Suprapubic skin (tissue), 4 donors: ENCODE measurements at places on chromosomes 6 and 20.
A peak's percentile ranks its signal among the peaks of the same experiment; 100 is the strongest.

DNA sequence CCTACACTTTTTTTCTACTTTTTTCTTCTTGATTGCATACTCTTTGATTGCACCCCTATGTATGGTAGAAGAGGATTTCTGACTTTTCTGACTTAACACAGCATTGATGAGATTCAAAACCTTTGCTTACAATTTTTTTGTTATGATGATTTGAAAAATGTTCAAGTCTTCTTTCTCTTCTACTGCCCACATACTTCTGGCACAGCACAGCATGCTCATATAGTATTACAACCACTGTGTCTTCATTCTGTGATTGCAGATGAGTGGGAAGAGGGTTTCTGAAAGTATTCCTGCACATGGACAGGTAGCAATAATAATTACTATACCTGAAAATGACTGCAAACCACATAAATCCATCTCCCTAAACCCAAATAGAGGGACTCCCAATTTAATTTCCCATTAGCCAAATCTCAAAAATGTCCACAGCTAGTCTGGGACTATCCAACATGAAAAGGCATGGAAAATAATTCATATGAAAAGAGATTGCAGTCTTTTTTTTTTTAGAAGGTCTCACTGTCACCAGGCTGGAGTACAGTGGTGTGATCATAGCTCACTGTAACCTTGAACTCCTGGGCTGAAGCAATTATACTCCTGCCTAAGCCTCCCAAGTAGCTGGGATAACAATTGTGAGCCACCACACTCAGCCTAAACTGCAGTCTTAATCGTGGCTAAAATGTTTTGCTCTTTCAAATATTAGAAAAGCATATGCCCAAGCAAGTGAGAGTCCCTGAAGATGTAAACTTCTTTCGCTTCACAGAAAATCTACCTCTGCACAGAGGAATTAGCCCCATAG is 15.9 kb upstream of the TENT5A start:
- peaks cover 20% of the 10 kb centered on the region for H3K4me1 ChIP-seq
- H3K36me3 ChIP-seq: no peaks in the 10 kb centered on the region
- H3K4me3 ChIP-seq: no peak overlapping the region
- DNase-seq: no peak
- no peaks in the 10 kb centered on the region for H3K27me3 ChIP-seq

DNA sequence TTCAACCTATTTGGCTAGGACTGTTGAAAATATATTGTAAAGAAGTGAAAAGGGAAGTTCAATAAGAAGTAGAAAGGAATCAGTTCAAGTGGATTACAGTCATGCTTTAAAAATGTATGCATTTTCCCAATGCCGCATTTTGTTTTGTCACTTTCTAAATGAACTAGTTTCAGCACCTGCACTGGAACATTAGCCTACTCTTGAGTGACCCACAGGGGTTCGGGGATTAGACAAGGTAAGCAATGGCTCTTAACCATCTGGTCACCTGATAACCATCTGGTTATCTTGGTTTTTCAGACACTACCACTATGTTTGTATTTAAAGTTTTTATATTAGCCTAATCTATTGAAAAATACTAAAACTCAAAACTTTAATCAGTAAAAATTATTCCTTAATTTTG is 97.6 kb downstream of the CD164 start:
- H3K36me3 ChIP-seq: no peaks in the 10 kb centered on the region
- H3K4me1 ChIP-seq: no peaks in the 10 kb centered on the region
- H3K27me3 ChIP-seq: no peaks in the 10 kb centered on the region
- no peak overlapping the region for H3K4me3 ChIP-seq

DNA sequence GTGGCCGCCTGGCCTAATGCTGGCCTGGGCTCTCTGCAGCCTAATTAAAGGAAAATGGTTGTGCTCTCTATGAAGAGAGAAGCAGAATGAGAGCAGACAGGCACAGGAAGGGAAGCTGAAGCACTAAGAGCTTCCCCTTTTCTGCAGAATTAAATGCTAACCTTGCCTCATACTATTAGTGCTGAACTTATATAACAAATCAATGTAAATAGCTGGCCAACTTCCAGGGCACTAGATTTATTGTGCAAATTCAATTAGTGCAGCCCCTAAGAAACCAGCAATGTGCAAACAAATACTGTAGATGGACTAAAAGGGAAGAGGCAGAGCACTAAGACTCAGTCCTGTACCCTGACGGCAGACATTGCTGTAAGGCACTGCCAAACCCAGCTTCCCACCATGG is 36.1 kb upstream of the INSM1 start:
- no peak for DNase-seq
- H3K4me3 ChIP-seq: no peak overlapping the region
- H3K27ac ChIP-seq: no peak overlapping the region
- no peaks in the 10 kb centered on the region for H3K36me3 ChIP-seq

DNA sequence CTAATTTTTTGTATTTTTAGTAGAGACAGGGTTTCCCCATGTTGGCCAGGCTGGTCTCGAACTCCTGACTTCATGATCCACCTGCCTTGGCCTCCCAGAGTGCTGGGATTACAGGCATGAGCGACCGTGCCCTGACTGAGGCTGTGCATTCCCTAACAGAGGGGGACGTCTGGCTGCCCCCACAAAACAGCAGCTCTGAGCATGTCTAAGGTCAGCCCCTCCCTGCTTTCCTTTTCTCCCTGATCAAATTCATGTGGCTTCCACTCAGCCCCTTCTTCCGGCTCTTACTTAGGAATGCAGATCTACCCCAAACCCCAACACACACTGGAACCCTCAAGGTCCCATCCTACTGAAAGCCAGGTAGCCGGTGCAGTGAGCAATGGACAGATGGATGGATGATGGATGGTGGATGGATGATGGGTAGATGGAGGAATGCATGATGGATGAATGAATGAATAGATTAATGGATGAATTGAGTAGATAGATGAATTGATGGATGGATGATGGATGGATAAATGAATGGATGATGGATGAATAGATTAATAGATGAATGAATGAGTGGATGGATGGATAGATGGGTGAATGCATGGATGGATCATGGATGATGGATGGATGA is 91.5 kb upstream of the BHLHE23 start:
- H3K4me3 ChIP-seq: no peak overlapping the region
- peak; percentile 23 for DNase-seq
- no peak overlapping the region for H3K27ac ChIP-seq
- H3K36me3 ChIP-seq: no peaks in the 10 kb centered on the region
- peaks cover 14% of the 10 kb centered on the region for H3K4me1 ChIP-seq

GRCh38 chr6:144955859-144956258 is 670.7 kb downstream of the UTRN start:
- H3K27me3 ChIP-seq: no peaks in the 10 kb centered on the region
- no peaks in the 10 kb centered on the region for H3K4me1 ChIP-seq
- no peak for DNase-seq

DNA sequence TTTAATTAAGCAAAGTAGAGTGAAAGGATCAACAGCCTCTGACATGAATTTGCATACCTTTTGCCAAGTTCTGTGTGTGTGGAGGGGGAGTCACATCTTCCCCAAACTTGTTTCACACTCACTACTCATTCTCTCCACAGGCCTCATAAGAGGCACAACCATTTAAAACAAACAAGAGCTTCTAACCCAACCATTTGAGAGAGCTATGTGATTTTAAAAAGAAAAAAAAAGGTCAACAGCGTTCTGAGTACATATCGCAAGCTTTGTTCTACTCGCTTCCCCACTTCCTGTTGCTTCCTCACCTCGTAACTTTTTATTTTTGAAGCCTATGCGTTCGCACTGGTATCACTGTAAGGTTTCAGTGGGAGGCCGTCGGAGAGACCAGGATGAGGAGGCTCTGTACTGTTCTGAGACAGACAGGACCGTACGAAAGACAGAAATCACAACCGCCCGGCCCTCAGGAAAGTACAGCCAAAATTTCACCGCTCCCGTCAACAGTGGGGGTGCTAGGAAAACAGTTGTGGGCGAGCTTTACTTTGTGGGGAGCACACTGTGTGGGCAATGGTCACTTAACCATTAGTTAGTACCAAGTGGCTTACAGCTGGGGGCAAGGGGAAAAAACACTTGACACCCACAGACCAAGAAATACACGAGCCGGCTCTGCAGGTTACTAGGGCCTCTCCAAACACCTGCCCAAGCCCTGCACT is 61.3 kb downstream of the TRERF1 start:
- no peak overlapping the region for H3K4me3 ChIP-seq
- no peaks in the 10 kb centered on the region for H3K36me3 ChIP-seq
- peak overlapping the region; percentile 1 for H3K27ac ChIP-seq
- H3K27me3 ChIP-seq: no peaks in the 10 kb centered on the region

DNA sequence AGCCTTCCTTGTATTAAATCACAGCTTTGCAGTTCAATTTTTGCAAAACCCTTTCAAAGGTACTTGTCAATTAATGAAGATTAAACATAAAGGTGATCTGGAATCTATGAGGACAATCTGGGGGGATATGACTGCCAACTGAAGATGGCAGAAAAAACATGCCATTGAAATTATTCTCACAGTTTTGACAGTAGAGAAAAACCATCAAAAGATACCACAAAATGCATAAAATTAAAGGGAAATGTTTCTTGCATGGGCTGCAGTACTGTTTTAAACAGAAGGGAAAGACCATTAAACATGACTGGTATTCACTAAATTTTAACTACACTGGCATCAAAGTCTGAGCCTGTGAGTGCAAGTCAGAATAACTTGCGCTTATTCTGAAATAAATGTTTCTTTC is 194.2 kb downstream of the ATXN1 start:
- H3K4me1 ChIP-seq: peaks cover 3% of the 10 kb centered on the region
- no peak overlapping the region for H3K27ac ChIP-seq
- H3K36me3 ChIP-seq: no peaks in the 10 kb centered on the region

DNA sequence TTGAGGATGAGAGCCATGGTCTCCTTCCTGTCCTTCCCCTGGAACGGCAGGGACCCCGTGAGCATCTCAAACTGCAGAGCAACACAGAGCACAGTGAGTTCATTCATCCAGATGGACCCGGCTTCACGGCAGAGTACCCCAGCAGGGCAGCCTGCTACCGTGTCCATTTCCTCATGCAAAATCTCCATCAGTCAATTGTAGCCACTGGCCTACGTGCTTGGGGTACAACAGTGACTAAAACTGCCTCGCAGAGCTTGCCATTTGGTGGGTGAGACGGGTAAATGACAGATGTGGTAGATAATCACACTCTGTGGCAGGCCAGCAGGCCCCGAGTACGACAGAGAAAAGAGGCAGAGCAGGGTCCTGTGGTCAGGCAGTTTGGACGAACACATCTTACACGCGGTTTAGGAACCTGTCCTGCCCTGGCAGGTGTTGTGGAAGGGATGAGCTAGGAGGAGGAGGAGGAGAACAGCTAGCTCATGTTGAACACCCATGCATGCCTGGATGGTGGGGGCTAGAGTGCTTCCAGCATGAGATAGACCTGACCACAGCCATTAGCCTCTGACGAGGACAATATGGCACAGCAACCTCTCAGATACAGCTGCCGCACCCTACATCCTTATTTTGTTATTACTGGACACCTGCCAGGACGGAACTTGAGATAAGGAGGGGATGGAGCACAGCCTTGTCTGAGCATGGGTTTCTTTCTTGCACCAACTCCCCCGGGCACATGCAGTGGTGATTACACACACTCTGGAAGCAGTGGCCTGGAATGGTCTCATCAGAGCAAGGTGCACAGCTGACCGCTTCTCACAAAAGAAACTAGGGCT is 95.6 kb downstream of the RAMACL start:
- peak; percentile 46 for DNase-seq
- H3K27me3 ChIP-seq: no peaks in the 10 kb centered on the region
- H3K4me1 ChIP-seq: no peaks in the 10 kb centered on the region
- no peak overlapping the region for H3K4me3 ChIP-seq
- peaks cover 17% of the 10 kb centered on the region for H3K36me3 ChIP-seq

- peaks cover 7% of the 10 kb centered on the region for H3K4me1 ChIP-seq
- H3K36me3 ChIP-seq: no peaks in the 10 kb centered on the region
- no peak overlapping the region for H3K27ac ChIP-seq
- H3K27me3 ChIP-seq: no peaks in the 10 kb centered on the region
These were observed 26.9 kb downstream of the CFAP61 start for GRCh38 chr20:20079102-20079784.

DNA sequence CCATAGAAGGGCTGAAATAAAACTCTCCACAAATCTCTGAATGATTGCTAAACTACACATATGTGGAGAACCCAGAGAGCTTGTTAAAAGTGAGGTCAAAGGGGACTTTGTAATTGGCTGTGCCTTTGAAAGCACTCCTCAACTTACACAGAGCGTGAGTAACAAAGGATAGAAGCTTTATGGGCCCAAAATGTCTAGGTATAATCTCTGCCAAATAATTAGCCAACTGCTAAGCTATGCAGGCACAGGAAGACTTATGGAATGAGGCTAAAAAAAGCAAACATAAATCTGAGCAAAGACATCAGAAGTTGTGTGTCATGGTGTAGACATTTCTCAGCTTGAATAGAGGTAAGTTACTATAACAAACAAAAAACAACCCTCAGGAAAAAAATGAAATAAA is 23.3 kb upstream of the UST start:
- no peaks in the 10 kb centered on the region for H3K36me3 ChIP-seq
- no peaks in the 10 kb centered on the region for H3K27me3 ChIP-seq
- peaks cover 7% of the 10 kb centered on the region for H3K4me1 ChIP-seq
- H3K27ac ChIP-seq: no peak overlapping the region
- no peak for DNase-seq
- H3K4me3 ChIP-seq: no peak overlapping the region

DNA sequence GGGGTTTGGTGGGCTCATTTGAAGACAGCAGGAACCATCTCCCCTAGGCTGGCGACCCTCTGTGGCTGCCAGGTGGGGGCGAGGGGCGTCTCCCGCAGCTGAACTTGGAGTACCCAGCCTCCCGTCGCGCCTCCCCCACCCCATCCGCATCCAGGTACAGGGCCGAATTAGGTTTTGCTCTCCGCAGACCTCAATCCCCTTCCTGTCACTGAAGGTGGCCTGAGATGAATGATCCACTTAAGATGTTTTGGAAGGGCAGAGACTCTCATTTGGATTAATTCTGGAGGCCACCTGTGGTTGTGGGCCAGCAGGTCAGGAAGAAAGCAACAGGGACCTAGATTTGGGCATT is 493 bp downstream of the CD83 start:
- no peaks in the 10 kb centered on the region for H3K36me3 ChIP-seq
- no peak for DNase-seq
- no peak overlapping the region for H3K27ac ChIP-seq

DNA sequence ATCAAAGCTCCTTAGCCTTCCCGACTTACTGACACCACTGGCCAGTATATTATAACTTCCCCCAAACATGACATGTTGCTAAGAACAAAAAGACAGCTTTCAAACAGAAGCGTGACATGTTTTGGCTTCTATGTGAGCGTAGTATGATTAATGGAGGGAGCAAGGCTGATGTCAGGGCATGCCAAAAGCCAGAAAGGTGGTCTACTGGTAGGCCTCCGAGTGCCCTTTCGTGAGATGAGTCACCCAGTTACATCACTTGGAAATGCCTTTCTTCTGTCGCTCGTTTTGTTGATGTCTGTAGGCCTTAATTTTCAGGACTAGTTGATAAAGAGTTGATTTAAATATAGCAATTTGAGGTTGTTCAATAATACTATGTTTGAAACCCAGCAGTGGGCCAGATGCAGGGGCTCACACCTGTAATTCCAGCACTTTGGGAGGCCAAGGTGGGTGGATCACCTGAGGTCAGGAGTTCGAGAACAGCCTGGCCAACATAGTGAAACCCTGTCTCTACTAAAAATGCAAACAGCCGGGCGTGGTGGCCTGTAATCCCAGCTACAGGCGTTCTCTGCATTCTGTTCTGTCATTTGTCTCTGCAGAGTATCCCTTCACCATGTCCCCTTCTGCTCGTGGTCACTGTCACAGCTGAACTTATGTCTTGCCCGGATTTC is 53.3 kb downstream of the CNKSR3 start:
- no peaks in the 10 kb centered on the region for H3K27me3 ChIP-seq
- no peak for DNase-seq
- peaks cover 20% of the 10 kb centered on the region for H3K4me1 ChIP-seq
